Activated T-helper 1 cell treated with anti-CD3 and anti-CD28 coated beads, Interleukin-2, amount 50 U/mL, for 16 hours (primary cell): ENCODE measurements at places on chromosomes 5 and 9.

DNA sequence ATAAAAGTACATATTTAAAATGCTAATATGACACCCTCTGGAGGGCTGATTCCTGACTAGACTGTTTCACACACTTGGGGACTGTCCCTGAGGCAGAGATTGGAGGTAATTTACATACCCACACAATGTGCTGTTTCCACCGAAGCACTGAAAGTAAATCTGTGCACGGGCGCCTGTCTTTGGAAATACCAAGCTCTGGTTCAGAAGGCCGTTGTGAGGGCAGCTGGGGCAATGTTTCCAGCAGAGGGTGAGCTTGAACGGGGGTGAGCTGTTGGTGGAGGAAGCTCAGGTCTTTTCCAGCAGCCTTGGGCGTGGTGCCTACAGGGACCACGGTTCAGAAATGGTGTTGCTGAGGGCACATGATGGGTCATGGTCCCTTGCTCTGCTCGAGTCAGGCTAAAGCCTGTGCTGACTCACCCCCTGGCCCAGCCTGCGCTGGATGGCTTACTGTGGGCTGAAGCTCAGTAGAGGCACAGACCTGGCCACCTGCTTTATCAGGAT, 25.8 kb upstream of the HMCN2 start:
- DNase-seq: no peak

GRCh38 chr5:103357636-103358035, 99.1 kb downstream of the MACIR start:
- DNase-seq: no peak

DNA sequence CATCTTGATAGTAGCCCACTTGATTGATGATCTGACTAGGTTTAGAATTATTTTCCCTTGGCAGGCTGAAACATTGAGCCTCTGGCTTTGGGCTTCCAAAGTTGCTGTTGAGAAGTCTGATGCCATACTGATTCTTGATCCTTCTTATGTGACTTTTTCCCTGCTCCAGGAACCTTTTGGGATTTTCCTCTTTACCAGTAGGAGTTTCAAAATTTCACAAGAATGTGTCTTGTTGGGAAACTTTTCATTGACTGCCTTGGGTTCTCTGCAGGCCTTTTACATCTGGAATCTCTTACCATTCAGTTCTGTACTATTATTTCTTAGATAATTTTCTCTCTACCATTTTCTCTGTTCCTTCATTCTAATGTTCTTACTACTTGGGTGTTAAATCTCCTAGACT, 20.0 kb downstream of the STC2 start:
- DNase-seq: no peak

DNA sequence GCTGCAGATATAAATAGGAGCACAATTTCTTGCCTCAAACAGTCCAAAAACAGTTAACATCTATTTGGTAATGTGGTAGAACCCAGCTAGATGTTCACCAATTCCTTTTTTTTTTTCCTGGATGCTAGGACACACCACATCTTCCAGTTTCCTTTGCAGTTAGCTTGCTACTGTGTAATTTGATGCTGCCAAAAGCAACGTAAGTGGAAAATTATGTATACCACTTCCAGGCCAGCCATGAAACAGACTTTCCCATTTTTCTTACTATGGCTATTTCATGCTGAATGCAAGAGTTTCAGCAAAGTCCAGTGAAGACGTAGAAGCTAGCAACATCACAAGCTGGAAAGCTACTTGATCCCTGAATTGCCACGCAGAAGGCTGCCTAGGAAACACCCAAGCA, 667.2 kb downstream of the TLE1 start:
- DNase-seq: no peak

- no peak for DNase-seq
Measured at GRCh38 chr5:117943541-117943940, 1044.8 kb downstream of the DTWD2 start.

GRCh38 chr5:129639331-129639730, 108.6 kb upstream of the MINAR2 start:
- DNase-seq: no peak

- no peak for DNase-seq
Measured at GRCh38 chr5:142063878-142064331, 44.7 kb upstream of the NDFIP1 start.

- DNase-seq: no peak
Measured at GRCh38 chr9:126295516-126295915, 31.1 kb upstream of the MVB12B start.
